ENCODE measurements at places on chromosomes 5 and 9.

DNA sequence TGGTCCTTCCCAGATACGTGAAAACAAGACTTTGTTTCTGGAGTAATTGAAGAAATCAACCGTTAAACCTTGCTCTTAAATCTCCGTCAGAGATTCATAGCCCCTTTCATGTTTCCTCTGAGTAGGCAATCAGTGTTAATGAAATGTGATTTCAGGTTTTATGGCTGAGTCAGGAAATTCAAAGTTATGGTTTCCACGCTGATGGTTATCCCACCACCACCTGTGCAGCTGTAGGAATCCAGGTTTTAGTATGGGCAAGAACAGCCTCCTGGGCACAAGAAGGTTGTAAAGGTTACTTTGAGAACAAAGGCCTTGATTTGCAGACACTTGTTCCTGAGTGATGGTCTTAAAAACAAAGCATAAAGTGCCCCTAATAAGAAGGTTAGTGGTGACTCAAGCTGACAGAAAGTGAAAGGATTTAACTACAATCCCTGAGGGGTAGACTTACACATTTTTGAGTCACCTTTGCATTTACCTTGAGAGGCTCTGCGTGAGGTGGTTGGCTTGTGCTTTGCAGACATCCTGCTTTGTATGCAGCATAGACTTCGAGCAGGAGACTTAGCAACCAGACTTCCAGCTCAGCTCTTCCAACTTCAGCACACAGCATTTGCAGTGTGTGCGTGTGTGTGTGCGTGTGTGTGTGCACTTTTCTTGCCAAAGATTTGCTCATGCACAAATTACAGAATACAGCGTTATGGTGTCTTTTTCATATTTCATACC is 159.6 kb downstream of the TLE4 start:
- DNase-seq = no peak

DNA sequence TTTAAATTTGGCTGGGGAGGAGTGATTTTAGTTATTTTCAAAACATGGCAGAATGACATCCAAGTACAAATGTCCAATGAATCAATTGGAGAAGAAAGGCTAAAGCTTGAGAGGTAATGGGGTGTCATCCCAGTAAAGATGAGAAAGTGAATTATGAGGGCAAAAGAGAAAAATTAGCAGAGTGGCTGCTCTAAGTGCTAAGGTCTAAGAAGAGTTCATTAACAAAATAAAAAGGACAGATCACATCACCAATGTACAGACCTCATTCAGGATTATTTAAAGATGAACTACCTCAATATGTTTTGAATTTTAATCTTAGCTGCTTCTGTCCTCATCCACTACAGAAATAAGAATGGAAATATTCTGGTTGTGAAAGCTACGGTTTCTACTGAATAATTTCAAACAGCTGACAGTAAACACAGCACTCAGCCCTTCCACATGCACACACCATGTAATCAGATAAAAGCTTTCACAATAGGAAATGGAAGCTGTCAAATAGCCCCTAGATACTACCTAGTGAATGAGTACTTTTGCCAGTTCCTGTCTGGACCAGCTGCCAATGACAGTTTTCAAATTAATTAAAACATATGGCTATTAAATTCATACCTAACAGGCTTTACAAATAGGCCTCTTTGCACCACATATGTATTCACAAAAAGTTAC is 171.5 kb downstream of the SSBP2 start:
- no peak for DNase-seq

GRCh38 chr5:39093352-39093751 is 19.2 kb upstream of the RICTOR start:
- DNase-seq = no peak

DNA sequence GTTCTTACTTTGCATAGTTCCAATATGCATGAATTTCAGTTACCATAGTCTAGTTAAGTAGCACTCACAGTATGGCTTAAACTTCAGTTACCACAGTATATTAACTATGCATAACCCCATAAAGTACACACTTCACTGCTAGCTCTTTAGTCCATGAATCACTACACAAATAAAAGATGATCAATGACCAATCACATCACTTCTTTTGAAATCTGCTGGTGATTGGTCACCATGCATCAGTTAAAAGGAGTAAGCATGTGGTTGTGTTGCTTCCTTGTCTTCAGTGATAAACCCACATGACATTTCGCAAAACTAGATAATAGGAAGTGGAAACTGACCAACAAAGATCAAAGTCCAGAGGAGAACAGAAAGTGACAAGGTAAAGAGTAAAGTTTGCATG is 79.0 kb downstream of the TAF11L14 start:
- no peak for DNase-seq

DNA sequence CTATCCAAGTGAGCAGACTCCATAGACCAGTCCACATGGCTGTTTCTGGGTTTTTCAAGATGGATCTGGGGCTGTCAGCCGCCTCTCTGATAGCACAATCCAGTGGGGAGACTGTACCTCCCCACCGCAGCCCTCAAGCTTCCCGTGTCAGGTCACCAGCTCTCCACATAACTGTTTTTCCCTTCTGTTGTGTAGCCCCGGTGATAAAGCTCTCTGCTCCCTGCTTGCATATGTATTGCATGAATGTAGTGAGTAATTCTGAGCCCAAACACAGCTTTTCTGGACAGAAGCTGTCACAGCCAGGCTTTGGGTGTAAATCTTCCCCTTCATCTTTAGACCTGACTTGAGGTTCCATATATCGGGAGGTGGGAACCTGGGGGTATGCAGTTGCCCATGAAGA is 23.1 kb upstream of the CFAP157 start:
- DNase-seq = no peak

- no peak for DNase-seq
Observed at GRCh38 chr9:8648271-8648845, 848.8 kb upstream of the DMAC1 start.

- no peak for DNase-seq
Observed at GRCh38 chr9:33465596-33466564, 7.8 kb downstream of the NOL6 start.

GRCh38 chr9:21513431-21513830 is 31.3 kb upstream of the IFNE start:
- DNase-seq = no peak

- DNase-seq = no peak
Observed at GRCh38 chr9:98783518-98784226, 12.7 kb downstream of the ANKS6 start.

DNA sequence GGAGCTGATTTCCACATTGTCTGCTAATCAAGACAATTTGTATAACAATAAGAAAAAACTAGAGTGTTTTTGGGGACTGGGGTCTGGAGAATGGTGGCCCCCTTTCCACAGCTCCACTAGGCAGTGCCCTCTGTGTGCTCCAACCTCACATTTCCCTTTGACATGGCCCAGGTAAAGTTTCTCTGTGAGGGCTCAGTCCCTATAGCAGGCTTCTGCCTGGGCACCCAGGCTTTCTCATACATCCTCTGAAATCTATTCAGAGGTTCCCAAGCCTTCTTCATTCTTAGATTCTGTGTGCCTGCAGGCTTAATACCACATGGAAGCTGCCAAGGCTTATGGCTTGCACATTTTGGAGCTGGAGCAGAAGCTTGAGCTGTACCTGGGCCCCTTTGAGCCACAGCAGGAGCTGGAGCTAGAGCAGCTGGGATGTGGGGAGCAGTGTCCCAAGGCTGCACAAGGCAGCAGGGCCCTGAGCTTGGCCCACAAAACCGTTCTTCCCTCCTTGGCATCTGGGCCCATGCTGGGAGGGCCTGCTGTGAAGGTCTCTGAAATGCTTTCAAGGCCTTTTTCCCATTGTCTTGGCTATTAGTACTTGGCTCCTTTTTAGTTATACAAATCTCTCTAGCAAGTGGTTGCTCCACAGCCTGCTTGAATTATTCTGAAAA is 49.1 kb upstream of the VPS13A start:
- DNase-seq = no peak

DNA sequence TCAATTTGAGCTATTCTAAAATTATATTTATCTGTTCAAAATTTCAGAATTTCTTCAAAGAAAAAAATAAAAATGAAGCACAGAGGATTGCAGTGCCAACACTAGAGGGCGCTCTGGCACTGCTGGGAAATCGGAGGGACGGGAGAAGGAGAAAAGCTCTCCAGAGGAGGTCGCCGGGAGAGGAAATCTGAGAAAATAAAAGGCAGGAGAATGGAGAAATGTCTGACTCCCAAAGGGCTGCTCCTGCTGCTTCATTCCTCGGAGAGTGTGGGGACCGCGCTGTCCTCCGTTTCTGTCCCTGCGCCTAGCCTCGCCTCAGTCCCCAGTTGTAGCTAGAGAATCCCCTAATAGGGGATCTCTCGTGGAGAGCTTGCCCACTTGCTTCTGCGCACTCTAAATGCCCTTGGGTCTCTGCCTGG is 40.0 kb upstream of the ARSB start:
- peak; percentile 15 for DNase-seq

GRCh38 chr9:137007108-137007815 is 10.9 kb upstream of the CLIC3 start:
- no peak for DNase-seq

DNA sequence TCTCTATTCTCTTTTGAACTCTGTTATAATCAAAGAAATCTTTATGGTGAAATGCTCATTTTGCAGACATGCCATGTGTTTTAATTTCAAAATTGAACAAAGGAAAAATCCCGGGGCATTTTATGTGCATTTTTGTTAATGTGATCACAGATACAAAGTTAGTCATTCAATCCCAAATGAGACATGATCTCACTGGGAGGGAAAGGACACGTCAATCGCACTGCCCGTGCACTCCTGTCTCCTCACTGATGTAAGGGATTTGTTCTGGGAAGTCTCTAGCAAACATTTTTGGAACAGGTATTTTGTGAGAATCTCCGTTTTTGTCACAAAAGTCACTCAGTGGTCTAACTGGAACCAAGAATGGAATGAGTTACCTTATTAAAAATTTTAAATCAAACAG is 97.9 kb upstream of the RANBP6 start:
- DNase-seq = no peak

DNA sequence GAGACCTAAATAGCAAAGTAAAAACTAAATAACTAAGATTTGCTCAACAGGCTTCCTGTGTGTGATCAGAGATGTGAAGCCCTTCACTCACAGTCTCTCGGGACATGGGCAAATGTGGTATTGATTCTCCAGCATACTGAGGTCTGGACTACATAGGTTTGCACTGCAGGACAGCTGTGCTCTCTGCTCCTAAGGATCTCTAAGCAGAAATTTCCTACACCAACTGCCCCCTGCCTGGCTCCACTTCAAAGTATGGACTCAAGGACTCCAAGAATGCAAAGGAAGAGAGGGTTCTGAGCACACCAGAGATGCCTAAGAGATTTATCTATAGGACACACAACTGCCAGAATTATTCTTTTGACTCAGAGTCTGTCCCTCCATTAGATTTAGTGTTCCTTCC is 487.2 kb downstream of the SEMA5A start:
- no peak for DNase-seq

DNA sequence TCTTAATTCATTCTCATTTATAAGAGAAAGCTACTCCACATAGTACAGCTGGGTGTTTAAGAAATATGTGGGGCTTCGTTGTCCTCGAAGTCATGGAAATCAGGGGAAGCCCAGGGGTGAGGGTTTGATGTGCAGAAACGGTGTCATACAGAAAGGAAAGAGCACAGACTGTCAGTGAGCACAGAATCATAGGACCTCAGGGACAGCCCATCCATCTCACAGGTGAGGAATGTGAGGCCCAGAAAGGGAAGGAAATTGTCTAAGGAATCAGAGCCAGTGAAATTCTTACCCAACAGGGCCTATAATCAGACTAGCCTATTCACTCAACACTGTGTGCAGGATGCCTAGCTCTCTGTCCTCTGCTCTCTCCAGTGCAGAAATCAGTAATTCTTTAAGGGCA is 535.6 kb downstream of the SPOCK1 start:
- DNase-seq = no peak

DNA sequence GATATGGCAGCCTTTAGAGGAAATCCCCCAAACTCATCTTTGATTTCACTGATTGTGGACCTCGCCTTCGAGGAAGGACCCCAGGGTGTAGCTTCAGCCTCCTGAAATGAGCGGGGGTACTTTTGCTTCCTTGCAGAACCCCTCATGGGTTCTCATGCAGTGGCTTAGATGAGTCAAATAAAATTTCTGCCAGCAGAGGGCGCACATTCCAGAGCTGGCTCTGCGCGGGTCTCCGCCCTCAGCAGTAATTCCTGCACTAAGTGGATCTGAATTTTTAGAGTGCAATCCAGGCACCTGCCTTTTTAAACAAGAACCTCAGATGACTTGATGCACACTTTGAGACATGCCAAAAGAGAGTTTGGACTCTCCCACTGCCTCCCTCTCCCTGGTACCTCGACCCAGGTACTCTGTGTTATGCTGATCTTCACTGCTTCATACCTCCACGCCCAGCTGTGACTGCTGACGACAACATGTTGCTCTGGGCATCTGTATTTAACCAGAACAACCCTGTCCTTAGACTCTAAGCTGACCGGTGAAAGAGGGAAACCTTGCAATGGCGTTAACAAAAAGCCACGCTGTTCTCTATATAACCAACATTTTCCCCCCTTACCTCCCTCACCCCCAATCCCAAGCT is 7.3 kb downstream of the EGFLAM start:
- no peak for DNase-seq

DNA sequence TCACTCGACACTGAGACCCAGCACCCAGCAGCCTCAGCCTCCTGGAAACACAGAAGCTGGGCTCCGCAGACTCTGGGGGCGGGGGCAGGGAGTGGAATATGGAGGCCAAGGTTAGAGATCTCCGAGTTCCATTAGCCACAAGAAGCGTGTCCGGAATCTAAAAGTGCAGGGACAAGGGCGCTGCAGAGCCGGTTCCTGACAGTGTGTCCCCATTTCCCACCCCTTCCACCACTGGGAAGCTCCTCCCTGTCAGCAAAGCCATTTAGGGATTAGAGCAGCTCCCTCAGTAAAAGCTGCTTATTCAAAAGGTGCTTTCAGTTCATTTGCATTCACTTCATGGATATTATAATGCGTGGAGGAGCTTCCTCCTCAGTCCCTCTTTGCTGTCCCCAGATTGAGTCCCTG is 74.1 kb upstream of the HSPA9 start:
- no peak for DNase-seq

DNA sequence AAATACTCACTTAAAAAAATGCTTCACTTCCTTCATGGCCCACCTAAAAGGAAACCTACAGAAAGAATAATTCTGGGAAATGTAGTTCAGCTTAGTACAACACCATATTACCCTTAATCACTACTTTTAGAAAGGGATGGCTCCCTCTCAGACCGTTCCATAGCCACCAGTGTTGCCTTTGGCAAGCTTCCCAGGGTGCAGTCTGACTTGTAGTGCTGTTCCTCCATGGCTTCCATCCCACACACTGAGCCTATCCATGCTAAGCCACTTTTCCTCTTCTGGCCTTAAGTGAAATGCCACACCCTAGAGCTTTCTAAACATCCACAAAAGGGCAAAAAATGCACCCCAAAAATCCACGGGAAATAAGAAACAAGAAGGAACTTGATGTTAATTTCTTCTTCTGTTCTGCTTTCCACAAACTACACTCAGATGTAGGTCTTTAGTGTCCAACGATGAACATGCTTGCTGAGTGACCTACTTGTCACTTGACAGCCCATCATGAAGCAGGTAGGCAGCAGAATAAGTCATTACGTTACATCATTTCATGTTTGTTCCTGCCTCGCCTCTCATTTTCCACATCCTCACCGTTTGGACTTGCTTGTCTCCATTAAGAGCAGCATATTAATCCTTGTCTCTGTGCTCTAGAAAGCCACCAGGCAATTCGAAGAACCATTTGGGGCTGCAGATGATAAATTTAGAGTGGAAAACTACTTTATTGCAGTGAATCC is 391.1 kb upstream of the GRAMD2B start:
- no peak for DNase-seq

GRCh38 chr9:34869390-34869789 is 88.7 kb upstream of the PHF24 start:
- no peak for DNase-seq
